ENCODE measurements at places on chromosomes 13 and 19. TPM values are rescaled to one million over a fixed set of nuclear protein-coding genes. Genes with fewer than 3 reads are reported as not detected.

DNA sequence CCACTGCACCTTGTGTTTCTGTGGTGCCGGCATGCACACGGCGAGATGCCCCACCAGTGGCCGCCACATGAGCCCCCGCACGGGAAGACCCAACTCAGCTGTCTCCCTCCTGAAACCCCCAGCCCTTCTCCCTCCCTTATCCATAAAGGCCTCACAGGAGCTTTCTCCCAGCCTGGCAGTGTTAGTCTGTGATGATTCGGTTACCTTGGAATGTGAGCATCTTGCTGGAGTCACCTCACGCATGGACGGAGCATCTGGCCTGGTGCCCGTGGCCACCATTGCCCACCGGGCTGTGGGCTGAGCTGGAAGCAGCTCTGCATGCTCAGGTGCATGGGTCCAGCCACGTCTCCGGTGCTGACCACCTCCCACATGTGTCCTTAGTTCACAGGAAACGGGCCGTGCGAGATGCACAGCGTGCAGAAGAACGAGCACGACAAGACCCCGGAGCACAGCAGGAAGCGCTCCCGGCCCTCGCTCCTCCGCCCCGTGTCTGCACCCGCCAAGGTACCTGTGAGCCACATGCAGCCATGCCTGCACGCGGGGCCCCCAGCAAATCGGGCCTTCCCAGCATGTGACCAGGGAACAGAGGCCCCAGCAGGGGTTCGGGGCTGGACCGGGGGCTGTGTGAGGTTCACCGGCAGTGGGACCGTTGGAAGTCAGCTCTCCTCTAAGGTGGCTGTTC lies 22.0 kb downstream of the SIN3B start:
- DNase-seq: no peak

DNA sequence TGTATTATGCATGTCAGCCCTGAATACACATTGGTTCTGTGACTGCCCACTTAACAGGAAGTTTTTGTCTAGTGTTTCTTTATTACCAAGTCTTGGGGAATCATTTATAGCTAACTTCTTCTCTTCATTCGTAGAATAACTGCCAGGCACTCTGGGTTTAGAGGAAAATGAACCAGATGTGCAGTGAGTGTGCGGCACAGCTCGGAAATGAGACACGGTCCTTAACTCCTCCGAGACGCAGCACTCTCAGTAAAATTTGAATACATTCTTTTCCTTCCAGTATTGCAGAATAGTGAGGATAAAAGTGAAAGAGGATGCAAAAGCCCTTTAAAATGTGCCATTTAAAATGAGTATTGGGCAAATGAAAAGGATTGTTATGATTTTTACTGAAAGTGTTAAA lies 29.2 kb downstream of the ATP8A2 start:
- no peak for DNase-seq

- peak; percentile 83 for DNase-seq
Observed at GRCh38 chr13:114132419-114133121, at the start of gene RASA3. Gene RASA3 (minus strand): TSS chr13:114132623. CDS start chr13:114132489, 134 bp downstream.

Gene APOC4
- not detected for total RNA-seq
